ENCODE measurements at places on chromosomes 13 and 19. TPM values are rescaled to one million over a fixed set of nuclear protein-coding genes. Genes with fewer than 3 reads are reported as not detected.
A peak's percentile ranks its signal among the peaks of the same experiment; 100 is the strongest.

DNA sequence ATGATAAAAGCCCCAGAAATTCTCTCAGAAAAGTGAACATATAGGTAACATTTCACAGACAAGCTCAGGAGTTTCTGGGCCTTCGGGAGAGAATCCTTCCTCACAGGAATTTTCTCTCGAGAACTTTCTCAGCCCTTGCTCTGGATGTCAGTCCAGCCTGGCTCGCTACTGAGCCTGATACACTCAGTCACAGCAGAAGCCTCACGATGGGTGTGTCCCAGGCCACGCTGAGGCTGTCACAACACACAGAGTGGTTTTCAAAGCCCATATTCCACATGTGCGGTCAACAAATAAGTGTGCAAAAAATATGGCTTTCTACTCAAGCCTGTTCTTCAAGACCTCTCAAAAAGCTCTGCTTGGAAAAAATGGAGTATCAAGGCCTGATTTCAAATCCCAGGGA, 31.5 kb upstream of the MEDAG start:
- H3K4me1 ChIP-seq: peaks cover 12% of the 10 kb centered on the region
- H3K27ac ChIP-seq: no peak overlapping the region
- DNase-seq: no peak

GRCh38 chr19:39444598-39445195, 685 bp upstream of the SUPT5H start:
- H3K27me3 ChIP-seq: no peaks in the 10 kb centered on the region
- H3K4me1 ChIP-seq: peaks cover 3% of the 10 kb centered on the region
- peak overlapping the region; percentile 89 for H3K4me3 ChIP-seq

DNA sequence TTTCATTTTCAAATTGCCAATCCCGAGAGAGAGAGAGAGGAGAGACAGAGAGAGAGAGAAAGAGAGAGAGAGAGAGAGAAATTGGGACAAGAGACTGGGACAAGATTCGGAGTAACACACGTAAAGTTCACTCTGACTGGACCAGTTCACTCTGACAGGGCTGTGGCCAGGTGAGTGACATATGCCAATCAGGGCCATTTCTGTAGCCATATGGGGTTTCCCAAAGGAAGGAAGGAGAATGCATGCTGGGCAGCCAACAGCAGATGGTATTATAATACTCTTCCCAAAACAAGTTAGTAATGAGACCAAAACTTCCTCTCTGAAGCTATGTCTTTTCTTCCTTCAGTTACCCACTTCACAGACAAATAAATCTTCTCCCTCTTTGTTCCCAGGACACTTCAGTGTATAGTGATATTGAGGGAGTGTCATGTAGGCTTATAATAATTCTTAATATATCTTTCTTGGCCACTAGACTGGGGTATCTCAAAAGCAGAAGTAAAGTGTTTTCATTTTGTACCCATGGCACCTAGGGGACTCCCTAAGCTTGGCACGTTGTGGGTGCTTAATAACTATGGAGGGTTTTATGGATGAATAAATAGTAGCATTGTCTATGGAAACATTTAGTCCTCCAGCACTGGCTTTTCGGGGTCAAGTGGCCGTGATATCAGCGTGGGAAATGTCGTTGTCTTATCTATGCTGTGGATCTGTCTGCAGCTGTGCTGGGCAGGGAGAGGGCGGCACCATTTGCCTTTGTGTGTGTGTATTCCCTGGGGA, 51.6 kb downstream of the SERP2 start:
- DNase-seq: no peak
- H3K27ac ChIP-seq: no peak overlapping the region
- H3K4me1 ChIP-seq: no peaks in the 10 kb centered on the region
- H3K27me3 ChIP-seq: no peaks in the 10 kb centered on the region
- H3K4me3 ChIP-seq: no peak overlapping the region

DNA sequence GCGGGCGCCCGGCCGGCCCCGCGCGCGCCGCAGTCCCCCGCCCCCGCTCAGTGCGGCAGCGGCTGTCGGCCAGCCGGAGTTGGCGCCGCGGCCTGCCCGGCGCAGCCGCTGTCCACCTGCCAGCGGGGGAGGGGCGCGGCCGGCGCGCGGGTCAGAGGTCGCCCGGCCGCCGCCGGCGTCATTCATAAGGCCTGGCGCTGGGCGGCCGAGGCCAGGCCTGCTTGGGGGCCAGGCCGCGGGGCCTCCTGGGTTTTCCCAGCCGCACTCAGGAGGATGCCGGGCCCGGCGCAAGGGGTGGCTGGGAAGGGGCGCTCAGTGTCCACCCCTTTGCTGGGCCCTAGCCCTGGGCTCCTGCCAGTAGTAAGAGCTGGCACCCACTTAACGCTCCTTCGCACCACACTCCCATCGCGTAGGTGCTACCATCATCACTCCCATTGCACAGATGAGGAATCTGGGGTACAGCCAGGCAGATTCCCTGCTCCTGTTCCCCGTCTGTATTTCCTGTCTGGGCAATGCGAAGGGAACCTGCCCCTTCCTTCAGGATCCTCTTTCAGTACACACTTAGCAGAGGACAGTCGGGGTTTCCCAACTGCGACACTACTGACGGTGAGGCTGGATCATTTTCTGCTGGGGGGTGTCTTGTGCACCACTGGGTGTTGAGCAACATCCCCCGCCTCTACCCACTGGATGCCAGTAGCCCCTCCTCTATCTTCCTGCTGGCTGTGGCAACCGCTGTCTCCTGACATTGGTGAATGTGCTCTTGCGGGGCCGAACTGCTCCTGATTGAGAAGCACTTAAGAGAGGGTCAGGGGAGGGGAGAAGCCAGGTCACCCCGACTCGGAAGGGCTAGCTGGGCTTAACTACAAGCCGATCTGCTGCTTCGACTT, 846 bp upstream of the PRKACA start:
- H3K36me3 ChIP-seq: no peaks in the 10 kb centered on the region
- peaks cover 18% of the 10 kb centered on the region for H3K4me1 ChIP-seq
- DNase-seq: peak; percentile 69
- peak overlapping the region; percentile 59 for H3K4me3 ChIP-seq

GRCh38 chr13:33125821-33126570, 109.8 kb downstream of the KL start:
- DNase-seq: peak; percentile 82
- no peak overlapping the region for H3K4me3 ChIP-seq
- H3K36me3 ChIP-seq: peaks cover 53% of the 10 kb centered on the region
- no peaks in the 10 kb centered on the region for H3K27me3 ChIP-seq

DNA sequence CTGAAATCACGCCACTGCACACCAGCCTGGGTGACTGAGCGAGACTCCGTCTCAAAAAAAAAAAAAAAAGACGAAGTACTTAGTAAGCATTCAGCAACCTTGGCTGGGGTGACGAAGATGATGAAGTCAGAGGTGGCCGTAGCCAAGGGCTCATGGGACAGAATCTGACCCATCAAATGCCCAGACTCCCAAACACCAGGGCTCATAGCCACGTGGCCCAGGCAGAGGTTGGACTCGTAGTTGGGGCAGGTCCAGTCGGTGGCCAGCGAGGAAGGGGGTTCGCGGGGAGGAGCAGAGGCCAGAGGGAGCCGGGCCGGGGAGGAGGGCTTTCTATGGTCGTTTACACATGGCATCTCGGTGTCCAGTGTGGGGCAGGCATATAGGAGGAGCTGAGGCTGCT, 52.1 kb upstream of the EHD2 start:
- H3K27me3 ChIP-seq: no peaks in the 10 kb centered on the region
- no peak overlapping the region for H3K27ac ChIP-seq
- peaks cover 4% of the 10 kb centered on the region for H3K36me3 ChIP-seq
- peaks cover 45% of the 10 kb centered on the region for H3K4me1 ChIP-seq
- DNase-seq: no peak

DNA sequence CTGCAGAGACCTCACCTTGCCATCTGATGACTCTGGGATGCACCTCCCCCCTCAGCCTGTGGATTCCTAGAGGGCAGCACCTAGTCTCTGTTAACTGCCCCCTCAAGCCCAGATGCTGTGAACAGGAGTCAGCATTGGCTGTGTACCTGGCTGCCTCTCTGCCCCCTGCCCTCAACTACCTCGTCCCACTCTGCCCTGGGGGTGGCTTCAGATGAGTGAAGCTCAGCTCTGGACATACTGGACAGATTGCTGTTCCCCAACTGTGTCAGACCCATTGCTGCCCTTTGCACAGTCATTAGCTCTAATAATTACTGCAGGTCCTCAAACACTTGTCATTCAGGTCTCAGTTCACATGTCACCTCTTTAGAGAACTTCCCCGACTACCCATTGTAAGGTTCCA, 182.1 kb upstream of the TSHZ3 start:
- no peaks in the 10 kb centered on the region for H3K27me3 ChIP-seq
- no peak overlapping the region for H3K27ac ChIP-seq
- H3K4me3 ChIP-seq: no peak overlapping the region
- no peaks in the 10 kb centered on the region for H3K4me1 ChIP-seq
- DNase-seq: no peak

DNA sequence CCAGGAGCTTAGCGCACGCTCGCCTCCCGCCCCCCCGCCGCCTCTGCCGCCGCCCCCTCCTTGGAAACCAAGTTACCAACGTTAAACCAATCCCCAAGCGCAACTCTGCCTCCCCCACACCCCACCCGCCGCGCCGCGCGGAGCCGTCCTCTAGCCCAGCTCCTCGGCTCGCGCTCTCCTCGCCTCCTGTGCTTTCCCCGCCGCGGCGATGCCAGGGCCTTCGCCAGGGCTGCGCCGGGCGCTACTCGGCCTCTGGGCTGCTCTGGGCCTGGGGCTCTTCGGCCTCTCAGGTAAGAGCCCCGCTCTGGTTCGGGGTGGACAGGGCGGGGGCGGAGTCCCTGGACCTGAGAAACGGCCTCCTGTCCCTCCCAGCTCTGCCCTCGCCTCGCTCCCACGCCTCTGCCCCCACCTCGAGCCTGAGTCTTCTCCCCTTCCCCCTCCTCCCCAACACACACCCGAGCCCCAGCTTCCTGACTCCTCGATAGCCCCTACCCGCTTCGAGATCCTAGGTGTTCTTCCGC, at the start of gene ICAM5:
TSS of gene ICAM5 (plus strand) at position 117 of the 521 bp plus-strand sequence. CDS start at position 209, 92 bp downstream.
- H3K27me3 ChIP-seq: peaks cover 87% of the 10 kb centered on the region
- no peak for DNase-seq
- H3K27ac ChIP-seq: no peak within 1 kb of the TSS
- peak within 1 kb of the TSS; percentile 14 for H3K4me3 ChIP-seq
- H3K36me3 ChIP-seq: peaks cover 11% of the 10 kb centered on the region
- H3K4me1 ChIP-seq: peaks cover 54% of the 10 kb centered on the region

- H3K36me3 ChIP-seq: no peaks in the 10 kb centered on the region
- H3K4me3 ChIP-seq: no peak overlapping the region
- no peaks in the 10 kb centered on the region for H3K4me1 ChIP-seq
Observed at GRCh38 chr13:60329221-60329923, 67.6 kb upstream of the TDRD3 start.

DNA sequence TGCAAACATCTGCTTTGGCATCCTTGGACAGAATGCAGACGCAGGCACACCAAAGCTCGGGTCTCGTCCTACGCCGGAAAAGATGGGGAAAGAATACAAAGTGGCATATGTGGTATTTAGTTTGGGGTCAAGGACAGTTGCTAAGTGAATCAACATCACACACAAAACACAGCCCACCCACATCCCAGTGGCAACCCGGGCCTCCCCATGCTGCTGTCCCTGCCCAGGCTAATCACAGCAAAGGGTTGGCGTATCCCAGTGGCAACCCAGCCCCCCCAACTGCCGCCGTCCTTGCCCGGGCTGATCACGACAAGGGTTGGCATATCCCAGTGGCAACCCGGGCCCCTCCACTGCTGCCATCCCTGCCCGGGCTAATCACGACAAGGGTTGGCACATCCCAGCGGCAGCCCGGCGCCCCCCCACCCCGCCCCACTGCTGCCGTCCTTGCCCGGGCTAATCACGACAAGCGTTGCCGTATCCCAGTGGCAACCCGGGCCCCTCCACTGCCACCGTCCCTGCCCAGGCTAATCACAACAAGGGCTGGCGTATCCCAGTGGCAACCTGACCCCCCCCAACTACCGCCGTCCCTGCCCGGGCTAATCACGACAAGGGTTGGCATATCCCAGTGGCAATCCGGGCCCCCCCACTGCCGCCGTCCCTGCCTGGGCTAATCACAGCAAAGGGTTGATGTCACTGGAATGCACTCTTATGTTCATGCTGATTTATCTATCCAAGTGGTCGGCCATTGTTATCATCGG, 167.8 kb upstream of the SOX1 start:
- DNase-seq: no peak
- peaks cover 4% of the 10 kb centered on the region for H3K27me3 ChIP-seq
- no peak overlapping the region for H3K27ac ChIP-seq
- H3K4me3 ChIP-seq: no peak overlapping the region

DNA sequence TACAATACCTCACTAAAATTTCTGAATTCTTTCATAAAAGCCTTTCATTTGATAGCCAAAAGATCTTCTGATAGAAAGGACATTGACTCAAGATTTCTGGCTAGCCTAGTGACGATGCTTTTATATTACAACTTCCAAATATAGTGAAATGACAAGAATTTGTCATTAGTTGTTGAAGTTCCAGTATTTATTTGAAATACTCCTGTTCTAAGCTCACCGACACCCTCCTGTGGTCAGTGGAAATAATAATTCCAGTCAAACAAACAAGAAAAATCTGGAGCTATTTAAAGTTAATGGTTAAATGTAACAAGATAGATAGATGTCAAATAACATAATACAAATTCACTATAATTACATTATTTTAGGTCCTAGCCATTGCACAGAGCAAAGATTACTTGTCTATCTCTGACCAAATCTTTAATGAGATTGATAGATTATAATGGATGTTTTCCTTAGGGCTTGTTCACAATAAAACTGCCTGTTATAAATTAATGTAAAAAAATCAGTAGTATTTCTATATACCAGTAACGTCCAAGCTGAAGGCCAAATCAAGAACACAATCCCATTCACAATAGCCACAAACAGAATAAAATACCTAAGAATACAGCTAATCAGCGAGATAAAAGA, 195.5 kb downstream of the RGCC start:
- H3K36me3 ChIP-seq: no peaks in the 10 kb centered on the region
- no peak overlapping the region for H3K4me3 ChIP-seq
- no peak overlapping the region for H3K27ac ChIP-seq
- peak; percentile 27 for DNase-seq

GRCh38 chr13:110646442-110647364, 31.4 kb downstream of the NAXD start:
- peaks cover 65% of the 10 kb centered on the region for H3K36me3 ChIP-seq
- H3K4me1 ChIP-seq: no peaks in the 10 kb centered on the region
- no peak overlapping the region for H3K27ac ChIP-seq
- no peaks in the 10 kb centered on the region for H3K27me3 ChIP-seq

- DNase-seq: no peak
- no peak overlapping the region for H3K4me3 ChIP-seq
- H3K36me3 ChIP-seq: peaks cover 5% of the 10 kb centered on the region
- no peaks in the 10 kb centered on the region for H3K27me3 ChIP-seq
- no peaks in the 10 kb centered on the region for H3K4me1 ChIP-seq
Observed at GRCh38 chr19:13129384-13129783, 11.3 kb downstream of the NACC1 start.

GRCh38 chr19:34508540-34508939, 27.0 kb downstream of the WTIP start:
- no peak overlapping the region for H3K4me3 ChIP-seq
- H3K4me1 ChIP-seq: no peaks in the 10 kb centered on the region
- peak; percentile 27 for DNase-seq
- no peak overlapping the region for H3K27ac ChIP-seq
- no peaks in the 10 kb centered on the region for H3K36me3 ChIP-seq

The ZNF560 gene
- polyA plus RNA-seq: 0.06 TPM

The IGFL2 gene
- polyA plus RNA-seq: 0.36 TPM

The HRC gene
- polyA plus RNA-seq: 1.8 TPM

The IFNL1 gene
- polyA plus RNA-seq: 0.06 TPM

The MATK gene
- polyA plus RNA-seq: 4.9 TPM

The CGB1 gene
- not detected for polyA plus RNA-seq

The KIR2DL4 gene
- polyA plus RNA-seq: 0.94 TPM

The PNPLA6 gene
- 45.4 TPM for polyA plus RNA-seq

Data from large intestine (tissue), 12 donors.